ENCODE measurements at places on chromosomes 1 and 21. TPM values are rescaled to one million over a fixed set of nuclear protein-coding genes. Genes with fewer than 3 reads are reported as not detected.

Gene CR1L
- total RNA-seq, result not detected

Gene EPHA2
- not detected for total RNA-seq

Gene CLDN19
- total RNA-seq, result not detected

DNA sequence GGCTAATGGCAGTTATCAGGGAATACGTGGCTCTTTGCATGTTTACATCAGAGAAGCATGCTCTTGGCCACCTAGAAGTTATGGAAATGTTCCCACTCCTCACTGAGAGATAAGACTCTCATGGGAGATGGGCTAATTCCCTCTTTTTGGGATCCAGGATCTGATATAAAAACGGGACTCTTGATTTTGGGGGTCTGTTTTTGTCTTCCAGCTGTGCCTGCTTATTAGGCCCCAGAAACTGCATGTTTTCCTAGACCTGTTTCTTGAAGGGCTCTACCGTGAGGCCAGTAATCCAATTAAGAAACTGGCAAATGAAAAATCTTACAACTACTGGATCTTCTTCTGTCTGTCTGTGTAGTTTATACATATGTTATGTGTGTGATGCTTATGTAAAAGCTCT, 47.0 kb upstream of the PTCH2 start:
- DNase-seq, result no peak

DNA sequence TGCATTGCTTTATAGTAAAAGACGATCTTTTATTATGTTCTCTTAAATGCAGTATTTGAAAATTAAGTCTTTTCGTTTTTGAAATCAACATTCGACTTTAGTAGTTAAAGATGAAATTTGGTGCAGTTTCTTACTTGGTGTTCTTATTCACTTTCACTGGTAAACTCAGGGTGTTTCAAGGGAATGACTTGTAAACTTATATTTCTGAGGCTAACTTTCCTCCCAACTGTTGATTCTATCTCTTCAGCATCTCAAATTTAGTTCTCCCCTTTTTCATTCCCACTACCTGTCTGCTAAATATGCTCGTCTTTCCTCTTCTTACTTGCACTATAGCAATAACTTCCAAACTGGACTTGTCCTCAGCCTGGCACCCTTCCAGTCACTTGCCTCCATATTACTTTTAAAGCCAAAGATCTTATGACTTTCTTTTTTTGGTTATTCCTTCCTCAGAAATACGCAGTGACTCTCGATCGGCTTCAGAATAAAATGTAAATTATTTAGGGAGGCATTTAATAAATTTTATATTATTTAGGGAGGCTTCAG, 988 bp downstream of the SLC35A3 start:
- no peak for DNase-seq

DNA sequence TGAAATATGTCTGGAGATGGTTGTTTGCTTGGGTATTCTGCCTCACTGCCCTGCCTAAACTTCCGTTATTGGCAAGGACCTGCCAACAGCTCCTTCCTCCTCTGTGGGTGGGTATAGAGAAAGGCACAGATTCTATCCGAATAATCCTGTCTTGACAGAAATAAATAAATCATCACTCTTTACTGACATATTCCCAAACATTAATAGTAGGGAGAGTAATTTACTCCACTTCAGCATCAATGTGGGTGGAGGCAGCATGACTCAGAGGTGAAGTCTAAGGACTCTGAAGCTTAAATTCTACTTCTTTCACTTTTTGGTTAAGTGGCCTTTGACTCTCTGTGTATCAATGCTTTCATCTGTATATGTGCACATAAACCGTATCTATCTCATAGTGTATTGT, 2.9 kb downstream of the CD84 start:
- DNase-seq, result no peak

DNA sequence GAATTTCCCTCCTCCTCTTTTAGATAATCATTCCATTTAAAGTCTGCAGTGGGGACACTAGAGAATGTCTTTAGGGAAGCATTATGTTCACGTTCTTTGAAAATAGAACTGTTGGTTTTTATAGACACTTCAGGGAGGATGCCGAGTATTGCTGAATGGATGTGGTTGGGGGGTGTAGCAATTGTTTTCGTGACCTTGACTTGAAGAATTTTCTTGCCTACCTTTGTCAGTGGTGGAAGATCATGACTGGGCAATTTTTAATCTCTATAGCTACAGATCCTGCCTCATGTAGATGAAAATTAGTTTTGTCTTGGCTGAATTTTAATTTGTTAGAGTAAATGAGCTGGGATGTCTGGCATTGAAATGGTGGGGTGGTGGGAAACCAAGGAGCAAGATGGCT, 3.8 kb downstream of the SMG7 start:
- DNase-seq, result no peak

- no peak for DNase-seq
These were observed 24.5 kb downstream of the PTTG1IP start for GRCh38 chr21:44848821-44849521.

GRCh38 chr21:38628349-38628748, 130.1 kb upstream of the ERG start:
- DNase-seq, result no peak

Data from naive thymus-derived CD8-positive, alpha-beta T cell (primary cell).